Occipital lobe (tissue), 3 donors: ENCODE measurements at places on chromosomes 4 and X.

DNA sequence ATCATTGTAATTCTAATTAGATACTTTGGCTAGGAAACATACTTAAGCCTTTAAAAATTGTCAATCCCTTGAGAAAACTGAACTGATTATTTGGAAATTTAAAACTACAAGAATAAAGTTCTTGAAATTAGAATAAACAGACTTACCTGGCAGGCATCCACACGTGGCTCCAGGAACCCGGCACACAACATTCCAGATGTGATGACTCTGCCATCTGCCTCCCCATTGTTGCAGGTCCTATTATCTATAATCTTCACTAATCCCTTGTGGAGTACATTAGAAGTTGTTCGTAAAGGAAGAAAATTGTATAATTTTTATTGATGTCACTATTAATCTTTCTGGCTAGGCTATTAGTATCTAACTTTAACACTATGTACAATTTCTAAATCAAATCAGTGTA, 16.2 kb upstream of the GNRHR start:
- no peak for DNase-seq

DNA sequence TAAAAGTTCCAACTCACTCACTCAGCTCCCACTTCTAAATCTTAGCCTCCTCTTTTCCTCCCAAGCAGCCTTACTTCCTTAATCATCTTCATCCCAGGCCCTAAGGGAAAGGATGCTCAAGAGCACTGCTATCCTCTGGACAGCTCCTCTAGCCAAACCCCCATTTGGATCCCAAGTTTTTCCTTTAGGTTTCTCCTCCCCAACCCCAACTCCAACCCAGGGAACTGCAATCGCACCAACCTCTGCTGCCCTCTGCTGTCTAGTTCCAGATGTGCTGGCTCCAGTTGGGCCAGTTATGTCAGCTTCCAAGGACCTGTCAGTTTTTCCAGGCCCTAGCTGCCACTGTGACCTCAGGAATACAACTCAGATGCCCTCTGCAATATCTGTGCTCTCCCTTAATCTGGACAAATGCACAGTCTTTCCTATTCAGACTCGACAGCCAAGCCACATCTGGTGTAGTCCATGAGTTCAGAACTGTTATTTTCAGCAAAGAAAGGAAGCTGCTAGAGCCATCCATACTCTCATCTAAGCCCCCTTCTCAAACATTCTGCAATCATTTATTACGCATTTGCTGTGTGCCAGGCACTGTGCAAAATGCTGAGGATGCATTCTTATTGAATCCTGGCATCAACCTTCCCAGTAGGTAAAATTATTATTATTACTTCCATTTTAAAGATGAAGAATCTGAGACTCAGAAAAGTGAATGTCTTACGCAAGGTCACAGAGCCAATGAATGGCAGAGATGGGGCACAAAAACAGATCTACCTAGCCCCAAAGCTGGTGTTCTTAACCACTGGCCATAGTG, 12.3 kb upstream of the XPNPEP2 start:
- DNase-seq, result peak; percentile 22

GRCh38 chrX:77793946-77794345, 7.9 kb upstream of the ATRX start:
- no peak for DNase-seq

- DNase-seq, result no peak
These were observed 207.6 kb downstream of the THOC2 start for GRCh38 chrX:123525123-123525725.

DNA sequence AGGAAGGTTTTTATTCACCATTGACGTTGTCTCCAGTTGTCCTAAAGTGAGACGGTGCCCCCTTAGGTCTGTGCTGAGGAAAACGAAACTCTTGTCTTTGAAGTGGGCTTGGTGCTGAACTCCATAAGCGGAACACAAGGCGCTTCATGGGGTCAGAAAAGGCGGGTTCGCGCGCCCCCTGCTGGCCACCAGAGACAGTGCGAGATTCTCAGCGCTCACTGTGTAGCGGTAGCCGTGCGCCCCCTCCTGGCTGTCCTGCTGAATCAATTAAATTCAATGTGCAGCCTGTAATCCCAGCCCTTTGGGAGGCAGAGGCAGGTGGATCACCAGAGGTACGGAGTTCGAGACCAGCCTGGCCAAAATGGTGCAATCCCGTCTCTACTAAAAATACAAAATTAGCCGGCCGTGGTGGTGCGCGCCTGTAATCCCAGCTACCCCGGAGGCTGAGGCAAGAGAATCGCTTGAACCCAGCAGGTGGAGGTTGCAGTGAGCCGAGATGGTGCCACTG, 64.1 kb downstream of the RLIM start:
- peak; percentile 50 for DNase-seq

DNA sequence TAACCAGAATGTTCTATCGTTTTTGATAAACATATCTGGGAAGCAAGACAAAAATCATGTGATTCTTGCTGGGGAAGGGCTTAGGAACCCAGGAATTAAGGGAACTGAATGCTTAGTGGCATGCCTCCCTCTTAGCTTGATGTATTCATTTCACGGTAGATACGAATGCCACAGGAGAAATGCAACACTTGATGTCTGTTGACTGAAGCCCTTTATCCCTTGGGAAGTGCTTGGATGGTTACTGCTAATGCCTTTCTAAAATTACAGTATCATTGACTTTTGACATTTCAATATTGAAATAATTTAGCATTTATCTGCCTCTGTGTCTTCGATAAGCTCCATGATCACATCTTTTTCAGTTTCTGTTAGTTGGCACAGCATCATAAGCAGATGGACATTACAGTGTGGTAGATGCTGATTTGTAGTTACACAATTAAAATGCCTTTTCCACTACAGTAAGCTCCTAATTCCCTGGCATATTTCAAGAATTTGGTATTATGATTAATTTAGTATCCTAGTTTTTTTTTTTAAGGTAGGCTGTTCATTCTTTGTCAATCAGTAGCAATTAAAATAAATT, 226.7 kb downstream of the ARHGAP10 start:
- DNase-seq, result no peak

GRCh38 chrX:34584781-34585180, 72.3 kb downstream of the TMEM47 start:
- DNase-seq, result no peak

DNA sequence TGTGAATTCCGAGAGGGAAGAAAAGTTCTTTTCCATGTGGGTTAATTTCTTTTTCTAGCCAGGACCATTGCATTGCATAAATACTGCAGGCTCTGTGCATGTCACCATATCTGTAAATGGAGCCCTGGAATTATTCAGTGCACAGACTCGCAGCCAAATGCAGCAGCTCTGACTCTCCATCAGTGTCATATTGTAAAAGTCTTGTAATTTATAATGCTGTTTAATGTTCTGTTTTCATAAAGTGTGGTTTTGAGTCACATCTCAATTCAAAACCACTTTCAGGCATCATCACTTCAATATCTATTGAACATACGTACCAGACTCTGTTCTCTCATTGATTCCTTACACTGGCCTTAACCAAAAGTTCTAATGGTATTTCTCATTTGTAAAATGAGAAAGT, 193.9 kb upstream of the RPL34 start:
- DNase-seq, result no peak
